ENCODE measurements at places on chromosomes 6 and 20. TPM values are rescaled to one million over a fixed set of nuclear protein-coding genes. Genes with fewer than 3 reads are reported as not detected.

The KHDC1L gene
- not detected for polyA plus RNA-seq

The MICB gene
- polyA plus RNA-seq: 1.4 TPM

The GRIK2 gene
- not detected for polyA plus RNA-seq

The LSM14B gene
- 18.0 TPM for polyA plus RNA-seq

The CD93 gene
- polyA plus RNA-seq: 4.1 TPM

The CYP39A1 gene
- 8.2 TPM for polyA plus RNA-seq

The HLA-DMA gene
- polyA plus RNA-seq: 30.0 TPM

The GPLD1 gene
- polyA plus RNA-seq: 0.31 TPM

The TRIM31 gene
- 4.3 TPM for polyA plus RNA-seq

- DNase-seq: peak; percentile 70
Measured at GRCh38 chr20:46305331-46305972, 2.8 kb downstream of the CDH22 start.

DNA sequence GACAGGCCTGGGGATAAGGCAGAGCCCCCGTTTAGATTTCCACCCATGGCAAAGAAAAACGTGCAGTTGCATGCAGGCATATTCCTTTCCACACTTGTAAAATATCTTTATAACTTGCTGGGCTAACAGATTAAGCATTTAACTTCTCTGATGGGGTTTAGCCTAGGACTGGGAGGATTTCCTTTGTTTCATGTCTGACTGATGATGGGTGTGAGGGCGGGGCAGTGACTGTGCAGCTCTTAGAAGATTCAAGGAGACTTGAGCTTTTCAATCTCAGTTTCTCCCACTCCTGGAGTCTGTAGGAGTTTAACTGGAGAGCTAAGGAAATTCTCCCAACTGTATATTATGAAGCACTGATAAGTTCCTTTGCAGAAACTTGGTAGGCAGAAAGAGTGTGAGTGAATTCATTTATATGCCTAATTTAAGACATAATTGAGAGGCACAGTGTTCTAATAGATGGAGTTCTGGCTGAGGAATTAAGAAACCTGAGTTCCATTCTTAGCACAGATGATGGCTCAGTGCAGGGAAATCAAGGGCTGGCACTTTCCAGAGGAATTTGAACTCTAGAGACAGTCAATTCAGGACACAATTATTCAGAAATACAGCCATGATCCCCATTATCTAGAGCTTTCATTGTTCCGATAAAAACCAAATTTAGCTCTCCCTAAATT lies 214.6 kb upstream of the CNR1 start:
- no peak for DNase-seq

- peak; percentile 64 for DNase-seq
Measured at GRCh38 chr6:136609873-136610706, 59.9 kb upstream of the MAP7 start.

GRCh38 chr6:150208611-150209352 lies 65.9 kb downstream of the PPP1R14C start:
- DNase-seq: no peak

- DNase-seq: no peak
Measured at GRCh38 chr6:72580281-72580940, 41.5 kb upstream of the KCNQ5 start.

DNA sequence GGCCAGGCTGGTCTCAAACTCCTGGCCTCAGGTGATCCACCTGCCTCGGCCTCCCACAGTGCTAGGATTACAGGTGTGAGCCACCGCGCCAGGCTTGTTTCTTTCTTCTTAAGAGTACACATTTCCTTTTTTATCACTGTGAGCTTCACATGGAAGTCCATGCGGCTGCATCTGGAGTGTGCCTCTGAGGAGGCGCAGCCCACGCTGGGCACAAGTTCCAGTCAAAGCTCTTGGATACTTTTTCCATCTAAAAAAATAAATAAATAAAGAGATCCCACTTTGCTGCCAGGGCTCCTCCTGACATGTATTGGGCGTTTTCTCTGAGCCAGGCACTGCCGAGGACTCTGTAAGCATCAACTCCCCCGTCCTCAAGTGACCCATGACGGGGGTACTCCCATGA lies 123.0 kb downstream of the PREX1 start:
- DNase-seq: no peak

DNA sequence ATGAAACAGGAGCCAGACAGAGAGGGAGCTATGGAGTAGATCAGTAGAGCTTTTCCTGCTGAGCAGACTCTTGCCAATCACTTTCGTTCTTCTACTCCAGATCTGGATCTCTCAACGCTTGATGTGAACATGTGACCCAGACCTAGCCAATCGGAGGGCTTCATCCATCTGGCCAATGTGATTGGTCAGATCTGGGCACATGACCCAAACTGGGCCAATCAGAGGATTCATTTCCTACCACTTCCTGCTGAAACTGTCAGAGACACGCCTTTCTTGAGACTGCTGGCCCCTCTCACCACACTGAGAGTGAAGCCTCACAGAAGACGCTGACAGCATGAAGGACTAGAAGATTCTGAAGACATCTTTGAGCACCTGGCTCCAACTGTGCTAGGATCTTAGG lies 44.2 kb upstream of the ZMYND8 start:
- no peak for DNase-seq

DNA sequence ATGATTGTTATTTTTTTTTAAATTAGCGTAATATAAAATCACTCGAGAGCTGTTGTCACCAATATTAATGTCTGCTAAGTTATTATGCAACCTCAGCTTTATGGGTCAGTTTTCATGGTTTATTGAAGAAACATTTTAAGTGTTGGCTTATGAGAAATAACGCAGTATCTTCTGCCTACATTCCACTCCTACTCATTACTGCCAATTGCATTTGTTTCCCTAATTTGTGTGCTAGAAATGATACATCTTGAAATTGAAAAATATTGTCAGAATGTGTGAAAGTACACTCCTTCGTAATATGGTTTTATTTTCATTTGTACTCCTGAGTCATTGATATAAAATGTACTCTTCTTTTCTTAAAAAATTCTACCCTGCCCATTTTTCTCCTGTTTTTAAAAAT lies 333.3 kb upstream of the HSF2 start:
- DNase-seq: no peak

DNA sequence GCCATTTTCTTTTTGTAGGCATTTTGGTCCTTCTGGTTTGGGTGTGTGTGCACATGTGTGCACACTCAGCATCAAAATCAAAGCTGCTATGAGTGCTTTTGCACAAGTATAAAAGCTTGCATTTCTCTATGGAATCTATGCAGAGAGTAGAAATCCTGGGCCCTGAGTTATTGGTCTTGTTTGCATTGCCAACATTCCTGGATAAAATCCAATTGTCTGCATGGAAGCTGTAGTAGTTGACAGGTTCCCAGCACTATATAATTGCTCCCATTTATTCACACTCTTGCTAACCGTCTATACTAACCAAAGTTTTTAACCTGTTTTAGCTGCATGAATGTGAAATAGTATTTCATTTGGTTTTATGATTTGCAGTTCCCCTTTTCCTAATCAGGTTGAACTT lies 277.0 kb downstream of the FOXA2 start:
- no peak for DNase-seq

DNA sequence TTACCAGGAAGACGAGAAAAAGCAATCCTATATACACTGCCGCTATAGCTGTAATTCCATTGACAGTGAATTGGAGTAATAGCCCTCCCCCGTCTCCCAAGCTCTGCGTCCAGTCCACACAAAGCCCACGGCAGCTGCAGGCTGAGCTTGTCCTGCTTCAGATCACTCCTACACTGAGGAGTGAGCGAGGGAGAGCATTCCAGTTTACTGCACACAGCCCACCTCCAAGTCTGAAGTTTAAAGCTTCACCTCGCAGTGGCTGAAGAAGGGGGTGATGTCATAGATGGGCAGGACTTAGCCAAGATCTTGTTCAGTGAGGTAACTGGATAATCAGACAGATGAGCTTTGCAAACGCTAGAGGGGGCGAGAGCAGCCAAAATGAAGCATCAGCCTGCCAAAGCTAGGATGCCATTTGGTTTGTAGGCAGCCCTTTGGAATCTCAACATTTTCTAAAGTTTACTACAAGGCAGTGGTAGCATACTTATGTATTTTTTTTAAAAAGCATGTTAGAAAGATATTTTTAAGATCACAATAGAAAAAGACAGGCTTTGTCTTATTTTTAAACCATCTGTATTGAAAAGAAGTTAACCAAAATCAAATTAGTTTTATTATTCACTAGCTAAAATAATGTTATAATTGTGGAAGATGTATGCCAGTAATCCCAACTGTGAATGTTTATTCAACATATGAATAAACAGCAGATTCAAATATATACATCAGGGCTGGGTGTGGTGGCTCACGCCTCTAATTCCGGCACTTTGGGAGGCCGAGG lies at the start of gene FLRT3:
Gene FLRT3 (minus strand): TSS at position 213 of the 772 bp plus-strand sequence. CDS start 10,106 bp downstream, outside the sequence.
- peak; percentile 85 for DNase-seq

- DNase-seq: no peak
Measured at GRCh38 chr20:61744691-61745396, 320.8 kb downstream of the TAF4 start.

GRCh38 chr6:65289491-65289890 lies 417.5 kb downstream of the EYS start:
- peak; percentile 3 for DNase-seq

DNA sequence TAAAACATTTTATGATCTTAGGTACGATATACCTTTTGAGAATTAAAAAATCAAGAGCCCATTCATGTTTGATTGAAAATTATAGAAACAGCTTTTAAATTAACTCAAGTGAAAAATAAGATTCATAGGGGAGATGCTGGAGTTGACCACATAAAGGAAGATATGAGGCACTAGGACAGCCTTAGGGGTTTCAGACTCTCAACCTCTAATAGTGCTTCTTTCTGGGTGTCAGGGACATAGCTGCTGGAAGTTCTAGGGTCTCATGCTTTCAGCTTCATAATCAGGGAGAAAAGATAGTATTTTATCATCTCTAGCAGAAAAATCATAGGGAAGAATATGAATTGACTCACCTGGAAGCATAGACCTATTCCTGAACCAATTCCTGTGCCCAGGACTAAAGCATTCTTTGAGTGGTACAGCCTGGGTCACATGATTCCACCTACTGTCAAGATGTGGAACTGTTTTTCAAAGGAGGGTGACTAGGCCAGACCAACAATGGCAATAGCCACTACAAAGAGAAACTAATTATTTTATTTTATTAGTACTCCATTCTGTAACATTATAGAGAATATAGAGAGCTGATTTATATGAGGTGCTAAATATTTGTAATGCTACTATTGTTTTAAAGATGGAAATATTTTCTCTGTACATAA lies 27.8 kb upstream of the CENPW start:
- DNase-seq: no peak

DNA sequence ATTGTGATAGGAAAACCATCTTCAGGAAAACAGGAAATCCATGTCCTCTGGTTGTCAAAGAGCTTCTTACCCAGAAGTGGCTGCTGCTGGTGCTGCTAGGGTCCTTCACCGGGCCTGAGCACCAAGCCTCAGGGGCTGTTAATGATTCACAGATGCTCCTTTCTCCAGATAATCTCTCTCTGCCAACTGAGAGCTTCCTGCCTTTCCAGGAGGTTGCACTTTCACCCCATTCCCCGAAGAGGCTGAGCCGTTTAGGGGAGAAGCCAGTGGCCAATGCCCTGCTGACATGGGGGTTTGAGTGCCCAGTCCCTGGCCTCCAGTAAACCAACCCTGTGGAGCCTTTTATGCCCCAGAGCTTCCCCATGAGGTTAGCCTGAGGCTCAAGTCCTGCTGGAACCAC lies 122.4 kb downstream of the CBLN4 start:
- DNase-seq: peak; percentile 12

GRCh38 chr6:157217198-157217893 lies 106.0 kb downstream of the TMEM242 start:
- no peak for DNase-seq

DNA sequence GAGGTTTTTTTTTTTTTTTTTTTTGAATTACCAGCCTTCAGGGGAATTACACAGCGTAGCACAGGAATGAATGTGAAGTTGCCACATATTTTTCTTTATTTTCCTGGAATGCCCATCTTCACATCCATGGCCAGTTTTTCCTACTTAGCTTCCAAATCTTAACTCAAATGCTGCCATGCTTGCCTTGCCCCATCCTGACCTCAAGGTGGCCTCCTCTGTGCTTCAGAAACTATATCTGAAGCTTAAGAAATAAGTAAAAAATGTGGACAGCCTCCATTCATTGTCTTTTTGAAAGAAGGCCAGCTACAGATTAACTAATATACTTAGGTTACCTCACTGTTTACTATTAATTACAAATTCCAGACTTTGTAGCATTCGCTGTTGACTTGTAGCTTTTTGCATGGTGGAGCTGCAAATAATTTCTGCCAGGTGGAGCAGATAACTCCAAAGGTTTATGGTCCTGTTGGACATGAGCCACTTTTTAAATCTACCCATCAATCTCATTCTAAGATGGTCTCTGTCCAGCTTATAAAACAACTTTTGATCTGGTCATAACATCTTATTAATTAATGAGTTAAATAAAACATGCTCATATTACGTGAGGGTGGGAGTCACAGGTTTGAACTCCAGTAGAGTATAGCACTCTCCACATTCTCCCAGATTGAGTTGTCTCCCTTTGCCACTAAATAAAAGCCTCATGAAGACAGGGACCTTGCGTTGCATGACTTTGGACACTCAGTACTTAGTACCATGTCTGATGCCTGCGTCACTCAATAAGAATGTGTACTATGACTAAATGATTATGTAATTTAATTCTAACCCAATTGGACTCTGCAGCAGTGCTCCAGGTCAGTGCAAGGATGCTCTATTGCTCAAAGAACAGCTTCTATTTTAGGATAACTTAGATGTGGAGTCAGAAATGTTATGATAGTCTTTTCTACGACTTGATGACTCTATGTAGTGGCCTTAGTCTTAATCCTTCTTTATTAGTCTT lies 678.6 kb upstream of the CITED2 start:
- no peak for DNase-seq

GRCh38 chr20:4961746-4962145 lies 39.6 kb downstream of the SLC23A2 start:
- DNase-seq: no peak

DNA sequence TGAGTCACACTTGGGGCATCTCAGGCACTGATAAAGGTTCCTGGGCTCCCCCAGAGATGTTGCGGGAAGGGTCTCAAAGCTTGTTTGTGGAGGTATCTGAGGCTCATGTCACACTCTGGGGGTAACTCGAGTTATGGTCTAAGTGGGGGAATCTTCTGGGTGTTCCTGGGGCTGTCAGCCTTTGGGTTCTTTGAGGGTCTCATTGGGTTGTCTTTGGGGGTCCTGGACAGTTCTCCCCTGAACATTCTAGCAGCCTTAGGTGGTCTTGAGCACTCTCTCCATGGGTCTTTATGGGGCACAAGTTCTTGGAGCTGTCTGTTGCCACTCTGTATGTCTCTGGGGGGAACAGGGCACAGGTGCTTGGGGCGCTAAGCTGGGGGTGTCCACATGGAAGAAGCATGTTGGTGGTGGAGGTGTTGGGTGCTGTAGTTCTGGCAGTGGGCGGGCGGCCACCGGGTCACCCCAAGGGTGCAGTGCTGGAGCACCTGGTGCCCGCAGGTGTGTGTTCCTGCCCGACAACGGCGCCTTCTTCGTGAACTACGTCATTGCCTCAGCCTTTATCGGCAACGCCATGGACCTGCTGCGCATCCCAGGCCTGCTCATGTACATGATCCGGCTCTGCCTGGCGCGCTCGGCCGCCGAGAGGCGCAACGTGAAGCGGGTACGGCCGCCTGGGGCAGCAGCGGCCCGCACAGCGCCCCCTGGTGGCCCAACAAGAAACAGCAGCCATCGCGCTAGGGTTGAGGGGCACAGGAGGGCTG lies 7.1 kb upstream of the CAPN11 start:
- peak; percentile 86 for DNase-seq

- DNase-seq: no peak
Measured at GRCh38 chr6:159594750-159595117, 98.3 kb downstream of the SOD2 start.

- DNase-seq: no peak
Measured at GRCh38 chr6:28643017-28643740, 117.5 kb downstream of the GPX5 start.
